ENCODE measurements at places on chromosomes 7 and 10. TPM values are rescaled to one million over a fixed set of nuclear protein-coding genes. Genes with fewer than 3 reads are reported as not detected.
A peak's percentile ranks its signal among the peaks of the same experiment; 100 is the strongest.

The UCMA gene
- not detected for total RNA-seq

GRCh38 chr10:122663516-122664130, 36.0 kb downstream of the C10orf120 start:
- H3K36me3 ChIP-seq, result no peaks in the 10 kb centered on the region
- H3K4me3 ChIP-seq, result no peak overlapping the region
- no peaks in the 10 kb centered on the region for H3K27me3 ChIP-seq
- no peak for DNase-seq

GRCh38 chr10:52652431-52653262, 119.9 kb downstream of the MBL2 start:
- no peaks in the 10 kb centered on the region for H3K27me3 ChIP-seq
- no peaks in the 10 kb centered on the region for H3K4me1 ChIP-seq
- DNase-seq, result no peak

- no peak overlapping the region for H3K4me3 ChIP-seq
- H3K27me3 ChIP-seq, result no peaks in the 10 kb centered on the region
- no peak overlapping the region for H3K27ac ChIP-seq
- no peaks in the 10 kb centered on the region for H3K36me3 ChIP-seq
- peaks cover 7% of the 10 kb centered on the region for H3K4me1 ChIP-seq
- DNase-seq, result no peak
These were observed 158.8 kb upstream of the LYZL2 start for GRCh38 chr10:30788307-30788706.

DNA sequence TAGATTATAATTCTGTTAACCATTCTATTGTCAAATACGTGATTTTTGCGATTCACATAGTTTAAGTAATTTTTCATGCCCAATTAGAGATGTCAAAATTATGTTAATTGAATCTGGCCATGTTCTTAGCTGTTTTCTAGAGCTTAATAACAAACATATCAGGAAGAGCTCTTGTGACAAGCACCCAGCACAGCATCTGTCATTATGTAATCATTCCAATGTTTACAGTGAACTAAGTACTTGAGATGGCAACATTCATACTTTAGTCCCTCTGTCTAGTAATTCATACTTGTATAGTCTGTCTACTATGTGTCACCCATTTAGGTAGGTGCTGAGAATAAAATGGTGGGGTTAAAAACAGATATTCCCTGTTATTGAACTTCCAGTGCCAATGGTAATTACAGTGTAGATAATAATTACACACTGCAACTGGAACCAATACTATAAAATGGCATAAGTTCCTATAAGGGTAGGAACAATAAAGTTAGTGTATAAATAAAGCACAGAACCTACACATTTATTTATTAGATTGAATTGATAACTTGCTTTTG, 55.2 kb downstream of the ZEB1 start:
- H3K36me3 ChIP-seq, result no peaks in the 10 kb centered on the region
- no peak overlapping the region for H3K4me3 ChIP-seq
- peaks cover 2% of the 10 kb centered on the region for H3K4me1 ChIP-seq
- no peak for DNase-seq
- no peak overlapping the region for H3K27ac ChIP-seq

DNA sequence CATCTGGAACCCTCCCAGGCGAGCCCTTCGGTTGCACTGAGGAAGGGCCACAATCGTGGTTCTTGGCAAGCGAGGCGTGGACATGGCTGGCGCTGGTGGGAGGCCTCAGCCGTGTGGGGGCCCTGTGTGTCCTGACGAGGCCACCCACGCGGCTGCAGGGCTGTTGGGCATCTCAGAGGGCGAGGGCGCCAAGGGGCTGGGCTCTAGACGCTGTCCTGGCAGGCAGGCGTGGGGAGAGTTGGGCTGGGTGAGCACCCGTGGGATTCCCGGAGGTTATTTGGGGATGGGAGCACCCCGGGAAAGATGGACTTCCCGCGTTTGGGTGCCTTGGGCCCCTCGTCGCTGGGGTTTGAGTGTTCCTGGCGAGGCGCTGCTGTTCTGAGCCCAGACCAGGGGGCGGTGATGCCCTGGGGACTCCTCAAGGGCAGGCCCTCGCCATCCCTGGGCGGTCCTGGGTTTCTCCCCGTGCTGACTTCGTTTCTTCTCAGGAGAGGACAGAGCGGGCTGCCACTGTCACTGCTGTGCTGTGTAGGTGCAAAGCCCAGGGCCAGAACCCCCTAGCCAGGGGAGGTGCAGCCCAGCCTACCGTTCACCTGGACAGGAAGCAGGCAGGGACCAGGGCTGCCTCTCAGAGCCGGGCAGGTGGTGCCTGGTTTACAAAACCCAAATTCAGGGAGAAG, 87.2 kb downstream of the DNAJB6 start:
- H3K4me1 ChIP-seq, result no peaks in the 10 kb centered on the region
- H3K4me3 ChIP-seq, result no peak overlapping the region
- peak overlapping the region; percentile 7 for H3K27ac ChIP-seq
- H3K36me3 ChIP-seq, result no peaks in the 10 kb centered on the region
- no peaks in the 10 kb centered on the region for H3K27me3 ChIP-seq
- DNase-seq, result no peak
